ENCODE measurements at places on chromosomes 2 and 18.

DNA sequence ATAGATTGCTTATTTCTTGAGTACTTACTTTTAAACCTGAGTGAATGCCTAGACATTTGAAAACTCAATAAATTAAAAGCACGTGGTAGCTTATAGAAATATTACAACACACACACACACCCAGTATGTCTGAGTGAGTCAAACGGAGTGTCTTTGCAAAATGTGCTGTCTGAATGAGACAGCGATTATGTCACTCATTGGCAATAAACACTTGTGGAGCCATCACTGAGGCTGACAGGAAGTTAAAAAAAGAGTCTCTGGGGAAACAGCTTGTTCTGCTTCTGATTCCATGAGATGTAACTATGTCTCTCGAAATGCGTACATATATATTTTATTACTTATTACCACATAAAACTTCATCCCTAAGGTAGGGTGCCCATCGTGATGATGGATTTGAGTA is 22.3 kb upstream of the VPS4B start:
- no peak for DNase-seq

DNA sequence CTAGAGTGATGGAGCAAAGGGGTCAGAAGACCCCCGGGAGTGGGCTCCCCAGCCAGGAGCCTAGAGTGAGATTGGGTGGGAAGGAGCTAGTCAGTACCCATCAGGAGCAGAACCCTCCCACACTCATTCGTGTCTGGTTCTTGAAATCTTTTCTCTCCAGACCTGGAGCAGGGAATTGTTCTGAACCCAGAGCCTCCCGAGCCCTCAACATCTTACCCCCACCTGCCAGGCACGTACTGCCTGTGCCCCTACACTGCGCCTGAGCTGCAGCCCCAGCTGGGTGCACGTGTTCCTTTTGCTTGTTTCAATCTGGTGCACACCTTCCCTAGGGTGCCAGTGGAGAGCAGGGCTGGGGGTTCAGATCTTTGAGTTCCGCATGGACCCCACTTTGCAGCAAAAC is 52.6 kb downstream of the BCL2L11 start:
- DNase-seq: no peak

DNA sequence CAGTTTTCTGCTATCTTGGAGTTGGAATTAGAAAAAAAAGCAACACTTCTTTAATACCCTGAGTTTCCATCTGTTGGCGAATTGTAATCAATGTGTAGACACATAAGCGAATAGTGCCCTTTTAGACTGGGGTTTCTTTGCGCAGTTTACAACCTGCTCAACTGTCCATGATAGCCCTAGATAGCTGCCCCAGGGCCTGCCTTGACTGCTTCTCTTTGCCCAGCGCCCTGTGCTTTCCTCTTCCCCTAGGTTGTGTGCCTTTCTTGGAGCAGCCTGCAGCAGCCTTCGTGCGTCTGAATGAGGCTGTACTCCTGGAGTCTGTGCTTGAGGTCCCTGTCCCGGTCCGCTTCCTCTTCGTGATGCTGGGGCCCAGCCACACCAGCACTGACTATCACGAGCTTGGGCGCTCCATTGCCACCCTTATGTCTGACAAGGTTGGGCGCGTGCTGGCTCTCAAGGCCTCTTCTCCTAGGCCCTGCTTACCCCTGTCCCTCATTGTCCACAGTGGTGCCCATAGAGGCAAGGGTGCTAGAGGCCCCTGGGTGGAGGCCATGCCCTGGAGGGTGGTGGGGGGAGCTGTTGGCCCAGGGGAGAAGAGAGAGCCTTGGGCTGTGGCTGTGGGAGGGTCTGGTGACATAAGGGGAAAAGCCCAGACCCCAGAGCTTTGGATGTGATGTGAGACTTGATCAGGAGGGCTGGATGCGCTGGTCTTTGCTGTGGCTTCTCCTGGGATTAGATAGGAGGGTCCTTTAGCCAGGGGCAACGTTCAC is 6.9 kb downstream of the SLC4A3 start:
- no peak for DNase-seq

GRCh38 chr2:75428060-75428459 is 132.7 kb downstream of the EVA1A start:
- DNase-seq: no peak

- DNase-seq: no peak
Measured at GRCh38 chr2:229153951-229154350, 117.1 kb downstream of the PID1 start.
